Fibroblast of skin of left biceps (primary cell): ENCODE measurements at places on chromosomes 2 and 18.

- DNase-seq: no peak
These were observed 68.9 kb upstream of the FZD7 start for GRCh38 chr2:201964631-201965206.

- no peak for DNase-seq
These were observed 129.8 kb downstream of the RAPGEF4 start for GRCh38 chr2:172865422-172865821.

- no peak for DNase-seq
These were observed 29.8 kb upstream of the ARMC9 start for GRCh38 chr2:231168460-231169139.

DNA sequence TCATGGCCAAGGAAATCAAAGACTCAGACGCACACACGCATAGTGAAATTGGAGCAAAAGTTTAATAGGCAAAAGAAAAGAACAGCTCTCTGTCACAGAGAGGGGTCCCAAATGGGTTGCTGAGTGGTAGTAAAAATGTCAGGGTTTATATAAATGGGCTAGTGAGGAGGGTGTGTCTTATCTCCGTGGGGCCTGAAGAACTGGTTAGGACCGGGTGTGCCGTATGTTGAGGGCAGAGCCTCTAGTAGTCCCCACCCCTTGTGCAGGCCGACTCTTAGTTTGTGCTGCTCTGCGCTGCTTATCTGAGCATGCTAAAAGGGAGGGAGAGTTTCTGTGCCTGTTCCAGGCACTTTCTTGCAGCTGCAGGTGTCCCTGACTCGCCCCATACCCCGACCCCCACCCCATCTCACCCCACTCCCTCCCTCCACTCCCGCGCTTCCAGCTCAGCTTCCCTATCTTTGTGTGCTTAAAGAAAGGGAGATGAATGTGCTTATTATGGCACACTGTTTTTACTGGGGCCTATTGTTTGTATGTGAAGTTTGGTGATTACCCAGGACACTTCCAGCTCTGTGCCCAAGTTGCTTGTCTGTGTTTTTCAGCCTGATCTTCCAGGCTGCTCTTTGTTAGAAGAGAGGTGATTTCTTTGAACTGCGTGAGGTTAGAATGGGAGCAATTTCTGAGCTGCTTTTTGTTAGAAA is 167.4 kb downstream of the SPAG16 start:
- DNase-seq: no peak

DNA sequence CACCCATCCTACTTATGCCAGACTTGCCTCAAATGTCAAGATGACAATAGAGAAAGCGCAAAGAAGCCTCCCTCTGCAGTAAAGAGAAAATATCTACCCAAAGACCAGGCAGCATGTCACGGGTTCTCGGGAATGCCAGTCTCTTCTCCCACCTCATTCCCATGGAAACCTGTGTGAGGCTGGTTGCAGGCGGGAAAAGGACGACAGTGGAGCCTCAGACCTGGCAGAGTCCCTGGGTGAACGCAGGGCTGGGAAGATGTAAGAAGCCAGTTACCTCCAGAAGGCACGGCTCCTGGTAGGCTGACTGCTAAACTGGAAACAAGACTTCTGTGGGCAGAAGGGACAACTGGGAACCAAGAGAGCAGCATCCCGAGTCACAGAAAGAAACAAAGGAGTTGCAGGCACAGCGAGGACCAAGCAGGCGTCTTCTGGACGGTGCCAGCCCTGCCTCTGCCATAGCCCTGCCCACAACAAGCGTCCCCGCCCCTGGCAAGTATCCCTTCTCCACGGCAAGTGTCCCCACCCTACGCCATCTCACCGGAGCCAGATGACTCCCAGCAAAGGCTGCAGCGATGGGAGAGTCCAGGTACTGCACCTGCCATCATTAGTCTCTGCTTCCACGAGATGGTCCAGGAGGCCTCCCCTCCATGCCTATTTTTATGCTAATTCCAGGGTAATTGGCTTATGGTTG is 440.8 kb upstream of the MYT1L start:
- DNase-seq: no peak

GRCh38 chr2:69789772-69790600 is 39.5 kb upstream of the GMCL1 start:
- DNase-seq: no peak

DNA sequence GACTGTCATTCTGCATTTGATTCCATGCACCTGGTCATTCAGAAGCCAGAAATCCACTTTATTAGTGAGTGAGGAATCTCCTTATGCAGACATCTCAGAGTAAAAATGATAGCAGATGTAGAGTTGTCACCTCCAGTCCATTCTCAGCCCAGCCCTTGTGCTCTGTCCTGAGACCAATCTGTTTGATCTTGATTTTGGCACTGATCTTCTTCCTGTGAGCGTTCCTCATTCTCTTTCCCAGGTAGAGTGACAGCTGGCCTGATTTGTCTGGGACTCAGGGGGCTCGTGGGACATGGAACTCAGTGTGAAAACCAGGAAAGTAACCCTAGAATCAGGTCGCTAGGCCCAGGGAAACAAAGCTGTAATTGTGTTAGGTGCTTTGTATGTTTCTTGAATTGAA is 8.9 kb downstream of the ARHGAP25 start:
- DNase-seq: no peak

DNA sequence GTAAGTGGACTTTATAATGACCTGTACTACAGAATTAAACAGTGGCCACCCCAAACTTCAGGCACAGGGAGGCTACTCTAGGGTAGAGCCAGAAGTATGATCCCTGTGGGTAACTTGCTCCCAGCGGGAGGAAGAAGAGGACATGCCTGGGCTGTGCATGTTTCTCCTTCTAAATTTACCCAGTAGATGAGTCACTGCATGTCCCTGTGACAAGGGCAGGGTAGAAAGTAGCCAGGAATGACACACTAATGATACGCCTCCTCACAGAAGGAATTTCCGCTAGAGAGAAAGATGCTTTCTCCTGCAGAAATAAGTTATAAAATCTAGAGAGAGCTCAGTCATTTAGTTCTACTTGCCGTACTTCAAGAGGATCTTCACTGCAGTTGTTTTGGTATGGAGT is 7.5 kb downstream of the ACYP2 start:
- DNase-seq: no peak

GRCh38 chr2:42312106-42312505 is 48.9 kb downstream of the COX7A2L start:
- DNase-seq: no peak

- no peak for DNase-seq
These were observed 145.7 kb downstream of the ZEB2 start for GRCh38 chr2:144374163-144374661.

DNA sequence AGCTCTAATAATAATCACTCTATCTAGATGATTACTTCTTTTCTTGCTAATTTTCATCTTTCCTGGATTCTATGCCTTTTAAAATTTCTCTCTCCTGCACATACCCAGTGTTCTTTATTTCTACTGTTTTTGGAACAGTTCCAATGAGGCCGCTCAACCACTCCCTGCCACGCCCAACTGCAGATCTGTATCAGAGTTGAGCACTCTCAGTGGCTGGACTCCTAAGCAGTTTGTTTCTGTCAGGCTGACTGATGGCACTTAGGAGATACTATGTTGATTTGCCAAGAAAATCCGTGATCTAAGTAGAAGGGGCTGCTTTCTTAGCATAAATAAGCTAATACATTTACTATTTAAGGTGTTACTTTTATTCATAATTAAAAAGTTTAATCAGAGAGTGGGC is 192.8 kb downstream of the ARHGAP15 start:
- DNase-seq: no peak

DNA sequence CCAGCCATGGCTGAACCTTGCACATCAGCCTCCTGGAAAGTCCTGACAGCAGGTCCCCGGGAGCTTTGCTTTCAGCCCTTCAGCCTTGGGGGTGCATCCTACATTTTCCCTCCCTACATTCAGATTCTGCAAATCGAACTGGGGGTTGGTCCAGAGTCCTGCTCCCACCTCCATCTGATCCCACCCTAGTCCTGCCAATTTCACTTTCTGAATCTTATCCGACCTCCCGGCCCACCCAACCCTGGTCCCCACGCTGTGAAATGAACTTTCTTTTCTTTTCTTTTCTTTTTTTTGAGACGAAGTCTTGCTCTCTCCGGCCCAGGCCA is 47.8 kb upstream of the ODC1 start:
- DNase-seq: no peak

GRCh38 chr2:171629113-171629512 is 58.2 kb upstream of the DYNC1I2 start:
- DNase-seq: no peak
